ENCODE measurements at places on chromosomes 2 and 18. TPM values are rescaled to one million over a fixed set of nuclear protein-coding genes. Genes with fewer than 3 reads are reported as not detected.

The CABYR gene
- polyA plus RNA-seq, result 1.4 TPM

GRCh38 chr2:67927501-67927900 is 135.3 kb downstream of the C1D start:
- no peaks in the 10 kb centered on the region for H3K4me1 ChIP-seq
- no peak for DNase-seq
- H3K36me3 ChIP-seq, result no peaks in the 10 kb centered on the region
- H3K27ac ChIP-seq, result no peak overlapping the region

- no peak overlapping the region for H3K4me3 ChIP-seq
- no peaks in the 10 kb centered on the region for H3K4me1 ChIP-seq
- no peaks in the 10 kb centered on the region for H3K36me3 ChIP-seq
- DNase-seq, result peak; percentile 87
- H3K27me3 ChIP-seq, result no peaks in the 10 kb centered on the region
- no peak overlapping the region for H3K27ac ChIP-seq
Measured at GRCh38 chr18:47772374-47773248, 157.8 kb downstream of the SMAD2 start.

DNA sequence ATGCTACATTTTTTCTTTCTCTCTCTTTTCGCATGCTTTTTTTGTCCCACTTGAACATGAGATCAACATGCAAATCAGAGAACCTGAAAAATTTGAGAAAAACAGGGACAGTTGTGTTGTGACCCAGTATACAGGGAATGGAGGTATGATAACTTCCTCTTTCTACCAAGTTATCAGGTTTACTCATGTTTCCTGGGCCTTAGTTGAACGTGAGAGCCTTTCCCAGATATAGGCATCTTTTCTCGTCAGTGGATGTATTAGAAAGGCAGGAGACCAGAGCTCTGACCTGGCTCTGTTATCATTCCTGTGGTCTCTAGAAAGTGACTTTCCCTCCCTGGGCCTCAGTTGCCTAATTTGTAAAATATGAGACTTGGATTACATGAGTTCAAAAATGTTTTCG is 30.1 kb upstream of the FAM117B start:
- no peaks in the 10 kb centered on the region for H3K36me3 ChIP-seq
- no peaks in the 10 kb centered on the region for H3K27me3 ChIP-seq
- H3K27ac ChIP-seq, result no peak overlapping the region

DNA sequence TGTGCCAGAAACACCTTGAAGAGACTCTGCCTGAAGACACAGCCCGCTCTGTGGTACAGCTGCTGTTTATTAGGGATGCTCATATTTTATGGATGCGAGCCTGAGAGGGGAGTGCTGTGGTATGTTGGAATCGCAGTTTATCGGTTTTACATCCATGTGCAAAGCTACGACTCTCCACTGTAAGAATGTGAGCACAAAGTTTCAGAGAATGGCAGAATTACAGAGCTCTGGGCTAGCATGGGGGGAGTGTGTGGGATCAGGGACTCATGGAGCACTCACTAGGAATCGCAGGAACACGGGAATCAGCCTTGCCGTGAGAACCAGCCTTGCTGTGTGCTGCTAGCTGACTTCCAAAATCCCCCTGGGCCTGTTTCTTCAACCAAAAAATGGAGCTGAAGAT is 199.9 kb downstream of the RNF144A start:
- no peaks in the 10 kb centered on the region for H3K4me1 ChIP-seq
- no peak for DNase-seq
- H3K27me3 ChIP-seq, result no peaks in the 10 kb centered on the region
- no peaks in the 10 kb centered on the region for H3K36me3 ChIP-seq
- no peak overlapping the region for H3K4me3 ChIP-seq

DNA sequence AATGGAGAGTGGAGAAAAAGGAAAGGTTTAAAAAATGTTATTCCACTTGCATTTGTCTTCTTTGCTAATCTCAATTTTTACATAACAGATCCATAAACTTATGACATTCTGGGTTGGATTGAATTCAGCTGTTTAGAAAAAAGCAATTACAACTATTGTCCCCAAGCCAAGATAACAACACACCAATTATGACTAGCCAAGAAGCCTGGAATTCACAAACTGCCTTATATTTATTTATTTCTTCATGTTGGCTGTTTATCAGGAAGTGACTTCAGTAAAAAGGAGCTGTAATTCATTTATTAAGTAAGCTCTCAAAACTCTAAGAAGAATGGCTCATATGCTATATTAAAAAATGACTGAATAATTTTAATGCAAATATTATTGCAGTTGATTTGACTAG is 137.4 kb downstream of the CALCRL start:
- no peaks in the 10 kb centered on the region for H3K4me1 ChIP-seq
- no peaks in the 10 kb centered on the region for H3K27me3 ChIP-seq
- H3K36me3 ChIP-seq, result no peaks in the 10 kb centered on the region
- DNase-seq, result no peak

GRCh38 chr2:44362207-44363015 is 664 bp downstream of the CAMKMT start:
- H3K4me3 ChIP-seq, result peak overlapping the region; percentile 84
- peaks cover 39% of the 10 kb centered on the region for H3K4me1 ChIP-seq
- H3K27ac ChIP-seq, result peak overlapping the region; percentile 96

The RGPD3 gene
- polyA plus RNA-seq, result 0.22 TPM

The ST3GAL5 gene
- 18.7 TPM for polyA plus RNA-seq

DNA sequence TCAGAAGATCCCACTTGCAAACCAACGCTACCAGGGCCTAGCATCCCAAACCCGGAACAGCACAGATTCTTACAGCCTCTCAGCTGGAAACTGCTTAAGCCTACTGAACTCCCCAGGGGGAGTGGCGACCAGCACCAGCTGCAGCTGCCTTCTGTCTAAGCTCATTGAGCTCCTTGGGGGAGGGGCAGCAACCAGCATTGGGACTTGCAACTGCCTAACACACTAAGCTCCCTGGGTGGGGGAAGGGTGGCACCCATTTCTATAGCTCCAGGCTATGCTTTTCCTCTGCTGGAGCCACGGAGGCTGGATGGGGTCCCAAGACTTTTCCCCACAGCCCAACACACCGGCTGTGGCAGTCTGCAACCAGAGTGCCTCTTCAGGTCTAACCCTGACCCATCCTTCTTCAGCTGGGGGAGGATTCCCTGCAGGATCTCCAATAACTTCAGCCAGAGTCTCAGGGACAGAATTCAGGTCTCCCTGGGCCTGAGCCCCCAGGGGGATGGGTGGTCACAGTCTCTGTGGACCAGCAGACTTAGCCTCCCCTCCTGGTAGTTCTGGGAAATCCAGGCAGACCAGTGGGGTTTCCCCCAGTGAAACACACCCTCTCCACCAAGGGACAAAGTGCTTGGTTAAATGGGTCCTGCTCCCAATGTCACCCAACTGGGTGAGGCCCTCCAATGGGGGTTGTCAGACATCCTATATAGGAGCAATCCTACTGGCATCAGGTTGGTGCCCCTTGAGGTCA is 45.9 kb upstream of the ITGA4 start:
- H3K27me3 ChIP-seq, result no peaks in the 10 kb centered on the region
- DNase-seq, result peak; percentile 92
- no peak overlapping the region for H3K27ac ChIP-seq
- no peaks in the 10 kb centered on the region for H3K4me1 ChIP-seq
- H3K36me3 ChIP-seq, result no peaks in the 10 kb centered on the region

- DNase-seq, result peak; percentile 90
- no peaks in the 10 kb centered on the region for H3K36me3 ChIP-seq
- H3K4me1 ChIP-seq, result peaks cover 35% of the 10 kb centered on the region
- peaks cover 96% of the 10 kb centered on the region for H3K27me3 ChIP-seq
- peak overlapping the region; percentile 84 for H3K27ac ChIP-seq
- peak overlapping the region; percentile 38 for H3K4me3 ChIP-seq
Measured at GRCh38 chr2:176140513-176141317, 10.6 kb upstream of the HOXD4 start.

DNA sequence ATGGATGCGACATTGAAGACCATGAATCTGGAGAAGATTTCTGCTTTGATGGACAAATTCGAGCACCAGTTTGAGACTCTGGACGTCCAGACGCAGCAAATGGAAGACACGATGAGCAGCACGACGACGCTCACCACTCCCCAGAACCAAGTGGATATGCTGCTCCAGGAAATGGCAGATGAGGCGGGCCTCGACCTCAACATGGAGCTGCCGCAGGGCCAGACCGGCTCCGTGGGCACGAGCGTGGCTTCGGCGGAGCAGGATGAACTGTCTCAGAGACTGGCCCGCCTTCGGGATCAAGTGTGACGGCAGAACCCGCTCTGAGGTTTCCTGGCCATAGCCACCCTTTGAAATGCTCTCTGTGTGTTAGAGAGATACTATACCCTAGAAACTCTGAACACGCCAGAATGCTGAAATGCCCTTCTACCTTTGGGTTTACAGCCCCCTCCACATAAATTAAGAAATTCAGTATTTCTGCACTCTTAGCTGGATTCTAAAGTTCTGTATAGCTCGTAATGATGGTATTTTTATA is 659 bp downstream of the CHMP1B start:
- H3K4me1 ChIP-seq, result peaks cover 29% of the 10 kb centered on the region
- H3K27me3 ChIP-seq, result no peaks in the 10 kb centered on the region
- H3K27ac ChIP-seq, result peak overlapping the region; percentile 98
- H3K36me3 ChIP-seq, result peaks cover 17% of the 10 kb centered on the region
- peak overlapping the region; percentile 84 for H3K4me3 ChIP-seq
- DNase-seq, result peak; percentile 90

DNA sequence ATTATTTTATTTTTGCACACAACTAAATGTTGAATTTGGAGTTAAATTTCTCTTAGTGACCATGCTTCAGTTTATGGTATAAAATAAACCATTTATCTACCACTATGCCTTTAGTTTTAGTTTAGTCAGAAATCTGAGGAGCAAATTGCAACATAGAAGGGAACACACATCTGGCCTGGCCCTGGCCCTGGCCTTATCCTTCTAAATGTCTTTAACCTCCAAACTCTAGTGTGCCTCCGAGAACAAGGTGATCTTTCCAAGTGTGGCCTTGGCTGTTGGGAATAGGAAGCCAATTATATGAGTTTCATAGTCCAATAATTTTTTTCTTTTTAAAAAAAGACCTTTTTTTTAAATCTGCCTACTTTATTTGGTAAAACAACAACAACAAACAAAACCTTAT is 31.8 kb upstream of the GREB1L start:
- H3K4me1 ChIP-seq, result no peaks in the 10 kb centered on the region
- no peak for DNase-seq
- H3K27me3 ChIP-seq, result no peaks in the 10 kb centered on the region
- H3K4me3 ChIP-seq, result no peak overlapping the region
- no peaks in the 10 kb centered on the region for H3K36me3 ChIP-seq

GRCh38 chr18:22391407-22392345 is 26.0 kb downstream of the CTAGE1 start:
- no peak overlapping the region for H3K4me3 ChIP-seq
- no peaks in the 10 kb centered on the region for H3K4me1 ChIP-seq
- H3K36me3 ChIP-seq, result no peaks in the 10 kb centered on the region
- DNase-seq, result no peak
- no peaks in the 10 kb centered on the region for H3K27me3 ChIP-seq

DNA sequence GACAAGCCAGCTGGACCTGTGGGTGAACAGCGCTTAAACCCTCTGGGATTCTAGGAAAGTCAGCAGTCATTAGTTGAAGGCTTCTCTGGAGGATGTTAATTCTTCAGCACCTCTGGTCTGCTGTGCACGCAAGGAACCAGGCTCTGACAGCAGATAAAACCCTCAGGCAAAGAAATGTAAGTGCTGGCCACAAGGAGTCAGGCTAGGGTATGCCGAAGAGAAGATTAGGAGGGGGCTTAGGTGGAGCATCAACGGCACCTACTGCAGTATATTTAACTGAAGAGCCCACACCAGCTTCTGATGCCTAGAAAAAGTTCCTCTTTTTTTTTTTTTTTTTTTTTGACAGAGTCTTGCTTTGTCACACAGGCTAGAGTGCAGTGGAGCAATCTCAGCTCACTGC is 304.2 kb upstream of the MC4R start:
- H3K27me3 ChIP-seq, result no peaks in the 10 kb centered on the region
- no peak overlapping the region for H3K4me3 ChIP-seq
- DNase-seq, result no peak
- H3K27ac ChIP-seq, result no peak overlapping the region
- H3K36me3 ChIP-seq, result no peaks in the 10 kb centered on the region

- peaks cover 33% of the 10 kb centered on the region for H3K4me1 ChIP-seq
- no peak overlapping the region for H3K4me3 ChIP-seq
- peaks cover 15% of the 10 kb centered on the region for H3K36me3 ChIP-seq
- no peak for DNase-seq
- H3K27ac ChIP-seq, result no peak overlapping the region
Measured at GRCh38 chr2:36562973-36563532, 34.9 kb downstream of the FEZ2 start.

Data from spleen (tissue), 13 donors.